SW 1271 (cell line): ENCODE measurements at places on chromosomes 16 and 17.

- DNase-seq: no peak
These were observed 24.2 kb downstream of the GRB7 start for GRCh38 chr17:39761861-39762496.

DNA sequence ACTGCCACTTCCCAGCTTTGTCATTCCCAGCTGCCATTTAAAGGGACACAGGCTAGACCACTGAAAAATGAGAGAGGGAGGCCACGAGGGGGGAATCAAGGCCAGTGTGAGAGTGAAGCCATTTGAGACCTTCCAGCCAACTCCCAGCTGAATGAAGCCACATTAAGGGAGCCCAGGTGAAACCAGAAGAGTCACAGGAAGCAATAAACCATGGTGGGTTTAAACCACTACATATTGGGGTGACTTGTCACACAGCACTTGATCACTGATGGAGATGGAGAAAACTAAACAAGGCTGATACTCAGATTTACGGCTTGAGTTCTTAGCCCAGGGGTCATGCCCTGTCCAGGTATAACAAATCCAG lies 2.8 kb upstream of the NUBP1 start:
- DNase-seq: no peak

- DNase-seq: no peak
These were observed 80.8 kb upstream of the NOL11 start for GRCh38 chr17:67636834-67637520.

GRCh38 chr17:68719431-68719830 lies 118.3 kb upstream of the FAM20A start:
- DNase-seq: no peak

DNA sequence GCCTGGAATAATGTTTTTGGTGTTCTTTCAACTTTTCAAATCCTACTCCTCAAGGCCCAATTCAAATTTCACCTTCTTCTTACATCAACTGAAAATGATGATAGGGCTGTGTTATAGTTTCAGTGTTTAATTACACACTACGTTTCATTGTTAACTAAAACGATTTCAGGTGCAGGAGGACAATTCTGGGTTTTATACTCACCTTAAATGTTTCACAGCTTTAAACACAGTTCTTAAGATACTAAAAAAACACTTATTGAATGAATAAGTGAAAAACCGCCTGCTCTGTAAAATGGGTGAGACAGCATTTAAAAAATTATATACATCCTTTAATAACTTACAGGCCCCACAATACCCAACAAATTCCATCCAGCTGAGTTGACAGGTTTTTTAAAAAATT lies 6.2 kb upstream of the MPHOSPH6 start:
- DNase-seq: no peak
